ENCODE measurements at places on chromosomes 4 and X.

DNA sequence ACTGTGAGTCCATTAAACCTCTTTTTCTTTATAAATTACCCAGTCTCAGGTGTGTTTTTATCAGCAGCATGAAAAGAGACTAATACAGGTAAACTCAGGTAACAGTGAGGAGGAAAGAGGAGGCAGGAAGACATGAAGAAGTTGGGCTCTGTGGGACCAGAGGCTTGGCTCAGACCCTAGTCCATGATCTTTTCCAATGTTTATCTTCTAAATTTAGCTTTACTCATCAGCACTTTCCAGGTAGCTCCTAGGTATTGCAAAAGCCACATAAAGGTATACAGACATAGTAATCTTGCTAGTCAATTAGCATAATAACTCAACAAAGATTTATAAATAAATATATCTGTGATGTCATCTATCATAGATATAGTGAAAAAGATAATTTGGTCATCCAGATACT, 11.2 kb upstream of the FRYL start:
- no peak for DNase-seq

DNA sequence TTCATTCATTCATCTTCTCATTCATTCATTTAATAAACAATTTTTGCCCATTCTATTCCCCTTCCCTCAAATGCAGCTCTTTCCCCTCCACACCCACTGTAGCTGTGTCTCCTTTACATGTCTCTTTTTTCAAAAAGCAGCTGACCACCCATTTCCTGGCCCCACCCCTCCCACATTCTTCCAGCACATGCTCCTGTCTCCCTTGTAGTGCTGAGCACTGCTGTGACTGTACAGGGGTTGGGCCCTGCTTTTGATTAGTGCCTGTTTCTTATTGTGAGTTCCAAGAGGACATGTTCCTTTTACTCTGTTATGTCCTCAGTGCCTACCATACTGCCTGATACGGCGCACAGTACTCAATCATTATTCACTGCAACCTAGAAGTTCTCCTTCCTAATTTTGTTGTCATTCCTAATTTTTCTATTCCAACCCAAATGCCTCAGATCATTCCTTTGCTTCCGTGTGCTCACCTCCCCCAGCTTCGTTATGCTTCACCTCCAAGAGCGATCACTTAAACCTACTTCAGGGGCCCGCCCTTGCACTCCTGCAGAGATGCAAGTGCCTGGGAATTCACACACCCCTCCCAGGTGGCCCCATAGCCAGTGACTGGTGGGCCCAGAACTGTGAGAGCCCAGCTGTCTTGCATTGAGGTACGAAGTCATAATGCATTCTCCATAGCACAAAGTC, 152.2 kb downstream of the STK32B start:
- DNase-seq: no peak

DNA sequence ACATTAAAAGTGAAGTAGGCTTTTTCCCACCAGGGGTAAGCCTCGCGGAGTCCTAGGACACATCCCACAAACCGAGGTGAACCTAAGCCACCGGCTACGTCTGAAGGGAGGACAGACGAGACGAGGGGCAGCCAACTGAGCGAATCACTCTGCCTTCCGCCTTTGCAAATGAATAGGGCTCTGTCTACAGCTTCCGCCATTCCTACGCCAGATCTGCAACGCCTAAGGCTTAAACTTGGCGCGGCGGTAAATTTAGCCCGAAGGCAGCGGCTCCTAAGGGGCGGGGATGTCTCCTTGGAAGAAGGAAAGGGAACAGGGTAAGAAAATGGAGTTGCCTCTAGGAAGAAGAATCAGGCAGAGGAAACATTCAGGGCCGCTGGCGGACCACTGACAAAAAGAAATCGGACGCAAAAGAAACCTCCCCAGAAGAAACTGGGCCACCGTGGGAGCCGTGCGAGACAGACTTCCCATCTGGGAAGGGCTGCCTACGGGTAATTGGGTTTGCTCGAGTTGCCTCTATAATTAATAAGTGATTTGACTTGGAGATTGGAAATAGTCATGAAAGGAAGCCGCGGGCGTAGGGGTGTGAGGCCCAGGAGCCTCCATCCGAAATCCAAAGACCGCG, 90.5 kb downstream of the BCOR start:
- no peak for DNase-seq

GRCh38 chrX:112631892-112632291, 47.8 kb downstream of the LHFPL1 start:
- DNase-seq: no peak

GRCh38 chrX:93703701-93704100, 29.7 kb downstream of the FAM133A start:
- DNase-seq: no peak

GRCh38 chrX:10120828-10121227, 35.9 kb upstream of the CLCN4 start:
- DNase-seq: no peak

- no peak for DNase-seq
Measured at GRCh38 chrX:16778545-16778944, 7.7 kb upstream of the TXLNG start.
